ENCODE measurements at places on chromosomes 2 and 18.
A peak's percentile ranks its signal among the peaks of the same experiment; 100 is the strongest.

DNA sequence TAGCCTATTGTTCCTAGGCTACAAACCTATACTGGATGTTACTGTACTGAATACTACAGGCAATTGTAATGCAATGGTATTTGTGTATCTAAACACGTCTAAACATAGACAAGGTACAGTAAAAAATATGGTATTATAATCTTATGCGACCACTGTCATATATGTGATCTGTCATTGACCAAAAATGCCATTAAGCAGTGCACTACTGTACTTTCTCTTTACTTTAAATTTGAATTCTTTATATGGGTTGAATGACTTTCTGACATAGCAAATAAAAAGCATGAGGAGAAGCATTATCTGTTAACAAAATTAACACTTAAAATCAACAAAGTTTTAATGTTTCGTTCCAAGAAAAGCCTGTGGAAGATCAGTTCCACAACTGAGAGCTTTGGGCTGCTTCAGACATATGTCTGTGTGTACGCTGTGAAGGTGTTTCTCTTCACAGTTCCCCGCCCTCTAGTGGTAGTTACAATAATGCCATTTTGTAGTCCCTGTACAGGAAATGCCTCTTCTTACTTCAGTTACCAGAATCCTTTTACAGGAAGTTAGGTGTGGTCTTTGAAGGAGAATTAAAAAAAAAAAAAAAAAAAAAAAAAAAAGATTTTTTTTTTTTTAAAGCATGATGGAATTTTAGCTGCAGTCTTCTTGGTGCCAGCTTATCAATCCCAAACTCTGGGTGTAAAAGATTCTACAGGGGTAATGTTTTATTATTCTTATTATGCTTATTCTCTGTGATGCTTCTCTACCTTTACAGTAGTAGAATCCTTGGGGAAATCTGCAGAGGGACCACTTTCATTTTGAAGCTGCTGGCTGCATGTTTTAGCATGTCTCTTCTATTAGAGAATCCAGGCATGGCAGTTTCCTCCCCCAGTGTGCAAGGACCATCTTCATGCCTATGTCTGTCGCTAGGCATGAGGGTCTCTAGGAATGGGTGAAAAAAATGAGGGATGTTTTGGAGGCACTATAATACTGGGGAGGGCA, 54.5 kb downstream of the SCN2A start:
- DNase-seq, result peak; percentile 6

- peak; percentile 88 for DNase-seq
Observed at GRCh38 chr2:64873472-64873924, 115.7 kb upstream of the SLC1A4 start.

DNA sequence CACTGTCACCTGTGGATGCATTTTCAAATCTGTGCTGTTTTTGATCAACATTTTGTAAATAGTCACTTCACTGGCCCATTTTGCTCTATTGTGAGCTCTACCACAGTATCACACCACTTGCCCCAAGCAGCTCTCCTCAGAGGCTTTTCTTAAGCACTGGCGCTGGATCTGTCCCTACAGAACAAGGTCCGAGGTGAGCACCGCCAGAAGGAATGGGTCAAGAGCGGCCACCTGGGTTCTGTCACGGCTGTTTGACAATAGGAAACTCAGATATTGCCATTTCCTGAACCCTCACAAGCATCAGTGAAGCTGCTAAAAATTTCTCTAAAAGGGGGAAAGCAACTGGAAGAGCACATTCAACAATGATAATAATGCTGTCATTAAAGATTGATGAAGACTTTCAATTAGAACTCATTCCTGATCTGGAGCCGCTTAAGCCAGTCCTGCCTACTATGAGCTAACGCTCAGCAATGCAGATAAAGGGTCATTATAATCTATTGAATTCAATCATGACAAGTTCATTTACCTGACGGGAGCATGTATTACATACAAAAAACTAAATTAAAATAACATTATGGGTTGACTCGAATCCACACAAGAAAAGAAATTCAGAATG, 514.0 kb downstream of the GALR1 start:
- no peak for DNase-seq

- DNase-seq, result no peak
Observed at GRCh38 chr2:25218100-25218499, 49.7 kb upstream of the POMC start.

DNA sequence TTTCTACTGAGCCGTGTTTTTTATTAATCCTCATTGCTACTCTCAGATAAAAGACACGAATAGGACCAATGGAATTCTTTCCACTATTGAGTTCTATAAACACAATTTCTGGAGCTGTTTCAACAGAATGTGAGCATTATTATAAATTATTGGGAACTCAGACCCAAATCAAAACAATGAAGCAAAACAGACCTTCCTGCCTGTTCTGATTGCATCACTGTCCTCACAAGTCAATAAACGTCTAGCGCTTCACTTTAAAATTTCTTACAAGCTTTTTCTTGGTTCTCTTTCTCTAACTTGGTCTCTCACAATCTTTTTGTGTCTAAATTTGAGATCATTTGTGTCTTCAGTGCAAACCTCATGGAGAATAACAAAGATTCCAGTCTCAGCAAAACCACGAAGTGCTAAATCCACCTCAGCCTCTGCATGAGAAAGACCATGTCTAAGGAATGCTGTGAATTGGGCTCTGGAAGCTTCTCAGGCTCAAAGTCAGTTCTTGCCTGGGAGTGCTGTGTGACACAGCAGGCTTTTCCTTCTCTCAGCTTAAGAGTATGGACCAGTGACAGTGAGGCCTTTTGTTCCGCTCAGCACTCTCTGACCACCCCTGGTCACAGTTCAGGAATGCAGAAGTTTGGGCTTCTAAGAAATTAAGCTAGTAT, 22.8 kb downstream of the ARHGAP28 start:
- DNase-seq, result no peak
